NCI-H748 treated with DMSO at 0.1 percent for 48 hours (cell line): ENCODE measurements at places on chromosomes 3 and 15.

- DNase-seq: no peak
Measured at GRCh38 chr3:50089609-50089945, 858 bp downstream of the RBM5 start.

DNA sequence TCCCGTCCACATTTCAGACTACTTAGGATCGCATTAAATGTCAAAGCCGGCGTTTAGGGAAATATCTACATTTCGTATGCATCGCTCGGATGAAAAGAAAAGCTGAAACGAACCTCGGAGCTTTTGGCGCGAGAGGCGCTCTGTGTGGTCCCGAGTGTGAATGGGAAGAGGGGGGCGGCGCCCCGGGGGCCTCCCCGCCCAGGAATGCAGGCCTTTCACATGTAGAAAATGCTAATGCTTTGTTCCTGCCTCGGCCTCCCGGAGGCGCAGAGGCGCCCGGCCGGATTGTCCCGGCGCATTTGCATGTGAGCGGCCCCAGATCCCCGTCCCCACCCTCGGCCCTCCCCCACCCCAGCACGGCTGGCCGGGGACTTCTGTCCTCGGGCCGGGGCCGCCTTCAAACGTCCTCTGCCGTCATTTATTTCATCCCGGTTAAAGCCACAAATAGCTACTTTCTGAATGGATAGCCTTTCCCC lies 37.0 kb upstream of the TRIM71 start:
- no peak for DNase-seq

DNA sequence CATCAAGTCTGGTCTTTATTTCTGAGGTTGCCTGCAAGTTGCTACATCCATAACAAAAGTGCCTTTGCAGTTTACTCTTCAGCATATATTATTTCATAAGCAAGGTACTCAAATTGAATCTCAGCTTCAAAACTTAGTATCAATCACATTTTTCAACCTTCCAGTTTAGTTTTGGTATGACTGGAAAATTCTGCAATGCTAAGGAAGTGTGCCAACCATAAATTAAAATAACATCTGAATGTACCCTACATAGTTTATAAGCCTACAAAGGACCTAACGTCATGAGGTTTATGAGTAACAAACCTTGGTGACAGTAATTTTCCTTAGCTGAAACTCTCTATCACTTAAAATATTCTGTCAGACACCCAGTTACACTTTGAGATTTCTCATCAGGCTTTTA lies 62.8 kb downstream of the THBS1 start:
- no peak for DNase-seq

GRCh38 chr3:49799761-49800160 lies at the start of gene CDHR4:
CDHR4 (minus strand) TSS chr3:49799873; CDS start chr3:49799812, 61 bp downstream.
- DNase-seq: no peak

- no peak for DNase-seq
Measured at GRCh38 chr3:21020681-21021080, 730.3 kb downstream of the ZNF385D start.

- DNase-seq: no peak
Measured at GRCh38 chr3:86738684-86739083, 252.3 kb downstream of the VGLL3 start.

DNA sequence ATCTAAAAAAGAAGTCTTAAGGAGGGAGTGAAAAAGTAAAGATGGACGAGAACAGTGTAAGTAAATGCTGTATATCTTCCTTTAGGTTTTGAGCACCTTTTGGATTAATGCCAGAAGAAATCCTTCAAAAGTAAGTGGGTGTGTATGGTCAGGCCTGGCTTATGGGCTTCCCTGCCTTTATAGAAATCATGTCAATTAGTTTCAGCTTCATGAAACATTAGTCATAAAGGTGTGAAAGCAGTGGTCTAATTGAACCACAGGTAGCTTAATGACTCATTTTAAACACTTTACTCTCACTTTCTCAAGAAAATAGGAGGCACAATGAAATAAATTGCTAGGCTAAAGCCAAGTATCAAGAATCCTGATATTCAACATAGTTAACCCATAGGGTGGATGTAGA lies 467.4 kb upstream of the DPPA4 start:
- no peak for DNase-seq

DNA sequence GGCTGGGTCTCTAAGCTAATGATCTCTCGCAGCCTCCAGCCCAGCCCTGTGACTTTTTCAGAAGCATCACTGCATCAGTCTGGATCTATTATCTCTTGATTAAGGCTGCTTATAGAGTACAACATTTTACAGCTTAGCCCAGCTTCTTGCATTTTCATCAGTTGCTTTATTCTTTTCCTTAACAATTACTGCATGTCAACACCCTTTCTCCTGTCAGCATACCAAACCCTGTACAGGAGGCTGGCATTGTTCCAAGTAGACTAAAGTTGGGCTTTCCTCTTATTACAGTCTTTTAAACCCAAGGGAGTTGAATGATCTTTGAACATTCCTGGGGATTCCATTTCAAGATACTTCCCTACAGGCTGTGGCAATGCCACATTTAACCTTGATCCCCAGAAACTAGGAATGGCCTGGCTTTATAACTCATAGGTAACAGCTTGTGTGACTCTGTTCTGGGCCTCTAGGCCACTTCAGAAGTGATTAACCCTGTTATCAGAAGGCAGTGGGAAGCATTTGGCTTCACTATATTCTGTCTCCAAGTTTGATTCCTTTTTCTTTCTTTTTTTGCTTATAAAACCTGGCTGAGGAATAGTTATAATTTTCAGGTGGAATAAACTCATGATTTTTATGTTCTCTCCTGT lies 182.9 kb downstream of the KCNMB2 start:
- DNase-seq: no peak

DNA sequence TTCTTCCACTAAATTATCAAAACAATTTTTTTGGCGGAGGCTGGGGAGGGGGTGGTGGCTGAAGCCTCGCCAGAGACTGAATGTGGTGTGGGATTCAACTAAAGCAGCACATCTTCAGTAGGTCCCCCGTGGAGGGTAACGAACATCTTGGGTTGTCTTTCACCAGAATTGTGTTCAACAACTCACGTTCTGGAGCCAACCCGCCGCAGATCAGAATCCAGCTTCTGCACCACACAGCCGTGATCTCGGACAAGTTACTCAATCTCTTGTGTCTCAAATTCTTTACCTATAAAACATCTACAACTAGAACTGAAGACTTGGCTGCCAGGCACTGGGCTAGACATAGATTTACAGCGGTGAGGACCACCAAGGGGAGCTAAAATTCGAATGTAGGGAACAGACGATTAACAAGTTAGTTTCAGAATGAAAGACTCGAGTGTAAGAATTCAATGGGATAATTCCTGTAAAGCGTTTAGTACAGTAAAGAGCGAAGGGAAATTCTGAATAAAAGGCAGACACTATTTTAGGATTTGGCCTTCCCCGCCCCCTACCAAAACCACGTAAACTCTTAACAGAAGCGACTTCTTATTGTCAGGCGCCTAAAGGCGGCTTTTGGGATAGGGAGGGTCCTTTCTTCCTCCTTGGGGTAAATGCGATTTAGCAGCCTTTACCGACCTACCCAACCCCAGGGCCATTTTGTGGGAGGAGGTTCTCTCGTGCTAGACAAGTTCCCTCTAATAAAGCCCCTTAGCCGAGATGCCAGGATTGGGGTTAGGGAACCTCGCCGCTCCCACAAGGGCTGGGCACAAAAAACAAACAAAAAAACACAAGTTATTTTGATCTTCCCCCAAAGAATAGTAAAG lies 697 bp upstream of the RAB5A start:
- no peak for DNase-seq

- DNase-seq: no peak
Measured at GRCh38 chr3:129077222-129077621, 16.6 kb downstream of the GP9 start.

- peak; percentile 37 for DNase-seq
Measured at GRCh38 chr3:65448120-65448519, 590.6 kb downstream of the MAGI1 start.

GRCh38 chr3:159174715-159175692 lies 373.1 kb downstream of the MFSD1 start:
- DNase-seq: no peak

DNA sequence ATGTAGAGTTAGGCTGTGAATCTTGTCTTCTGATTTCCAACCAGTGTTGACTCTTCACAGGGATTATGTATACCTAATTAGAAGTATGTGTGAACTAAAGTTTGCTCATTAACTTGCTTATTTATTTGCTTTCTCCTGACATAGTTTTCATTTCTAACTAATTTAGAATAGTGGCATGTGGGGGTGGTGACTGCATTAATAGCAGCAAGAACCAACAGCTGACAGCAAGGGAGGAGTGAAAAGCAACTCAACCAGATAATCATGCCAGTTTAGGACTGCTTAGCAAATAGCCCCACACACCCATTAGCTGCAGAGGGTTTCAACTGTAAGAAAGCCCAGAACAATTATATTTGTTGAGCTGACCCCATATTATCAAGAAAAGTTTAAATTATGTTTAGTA lies 3.8 kb downstream of the ST3GAL6 start:
- DNase-seq: no peak

DNA sequence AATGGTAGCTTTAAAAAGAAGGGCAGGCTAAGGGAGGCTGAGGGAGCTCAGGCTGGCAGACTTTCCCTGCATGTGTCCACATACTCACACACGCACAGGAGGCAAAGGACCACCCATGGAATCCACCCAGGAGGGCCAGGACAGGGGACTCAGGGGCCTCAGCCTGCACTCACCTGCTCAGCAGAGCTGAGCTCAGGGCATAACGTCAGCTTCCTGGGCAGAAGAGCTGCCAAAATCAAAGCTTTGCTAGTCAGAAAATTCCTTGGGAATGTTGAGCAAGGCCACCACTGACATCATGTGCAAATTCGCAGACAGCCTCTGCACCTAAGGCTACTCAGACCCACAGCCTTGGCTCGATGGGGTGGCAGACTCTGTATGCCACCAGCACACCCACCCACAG lies 16.4 kb upstream of the ALAS1 start:
- DNase-seq: no peak

DNA sequence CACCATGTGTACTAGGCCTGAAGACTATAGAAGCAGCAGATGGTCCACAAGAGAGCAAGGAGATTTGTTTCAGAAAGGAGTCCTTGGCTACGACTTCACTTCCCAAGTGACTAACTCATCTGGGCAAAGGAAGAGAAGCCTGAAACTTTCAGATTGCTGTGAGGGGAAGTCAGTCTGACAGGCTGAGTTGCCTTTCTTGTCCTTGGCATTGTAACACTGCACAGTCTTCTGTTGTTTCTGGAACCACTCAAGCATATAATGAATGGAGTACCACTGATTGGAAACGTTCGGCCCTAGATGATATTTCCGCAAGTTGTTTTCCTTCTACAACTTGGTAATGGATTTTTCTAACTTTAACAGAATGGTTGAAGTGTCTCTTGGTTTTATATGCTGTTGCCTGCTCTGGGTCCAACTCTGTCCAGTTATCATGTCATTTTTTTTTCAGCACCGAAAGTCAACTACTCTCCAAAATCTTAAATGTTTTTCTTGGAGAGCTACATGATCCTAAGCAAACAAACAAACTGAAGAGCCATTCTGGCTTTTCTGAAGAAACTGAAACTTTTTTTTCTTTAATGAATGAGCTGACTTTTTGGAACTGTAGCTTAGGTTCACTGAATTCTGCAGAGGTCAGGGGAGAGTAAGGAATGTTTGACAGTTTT lies 685.7 kb downstream of the MECOM start:
- no peak for DNase-seq
